Head of caudate nucleus (tissue), 42 donors: ENCODE measurements at places on chromosomes 6 and 20.

DNA sequence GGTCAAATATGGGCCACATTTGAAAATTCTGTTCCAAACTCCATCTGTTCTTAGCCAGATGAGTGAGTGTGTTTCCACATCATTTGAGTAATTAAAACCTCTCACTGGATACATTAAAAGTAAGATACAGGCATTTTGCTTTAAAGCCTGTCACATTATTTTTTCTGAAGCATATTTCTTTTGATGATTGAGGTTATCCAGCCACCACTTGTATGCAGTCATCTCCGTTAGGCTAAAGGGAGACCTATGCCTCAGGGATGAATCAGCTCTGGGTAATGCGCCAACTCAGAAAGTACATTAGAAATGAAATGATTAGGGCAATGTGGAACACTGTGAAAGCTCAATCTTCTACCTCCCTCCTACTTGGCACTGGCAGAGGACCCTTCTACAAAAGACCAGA lies 90.7 kb downstream of the SNAP25 start:
- DNase-seq = no peak

GRCh38 chr20:36861875-36862801 lies 13.8 kb upstream of the TLDC2 start:
- peak; percentile 91 for DNase-seq

DNA sequence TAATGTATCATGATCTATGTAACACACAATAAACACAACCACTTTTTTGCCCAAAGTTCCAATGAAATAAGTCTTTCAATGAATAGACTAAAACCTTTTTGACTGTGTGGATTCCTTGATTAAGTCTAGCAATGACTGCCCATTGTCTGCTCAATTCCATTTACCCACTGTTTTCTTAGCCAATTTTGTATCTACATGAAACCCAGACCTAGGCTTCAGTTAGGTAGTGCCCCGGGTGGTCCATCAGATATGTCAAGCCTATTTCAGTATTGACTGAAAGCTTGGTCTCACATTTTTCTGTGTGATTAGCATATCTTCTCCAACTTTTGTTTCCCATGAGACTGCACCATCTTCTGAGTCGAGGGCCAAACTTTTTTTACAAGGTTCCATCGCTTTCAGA lies 615.0 kb downstream of the C6orf118 start:
- DNase-seq = no peak

DNA sequence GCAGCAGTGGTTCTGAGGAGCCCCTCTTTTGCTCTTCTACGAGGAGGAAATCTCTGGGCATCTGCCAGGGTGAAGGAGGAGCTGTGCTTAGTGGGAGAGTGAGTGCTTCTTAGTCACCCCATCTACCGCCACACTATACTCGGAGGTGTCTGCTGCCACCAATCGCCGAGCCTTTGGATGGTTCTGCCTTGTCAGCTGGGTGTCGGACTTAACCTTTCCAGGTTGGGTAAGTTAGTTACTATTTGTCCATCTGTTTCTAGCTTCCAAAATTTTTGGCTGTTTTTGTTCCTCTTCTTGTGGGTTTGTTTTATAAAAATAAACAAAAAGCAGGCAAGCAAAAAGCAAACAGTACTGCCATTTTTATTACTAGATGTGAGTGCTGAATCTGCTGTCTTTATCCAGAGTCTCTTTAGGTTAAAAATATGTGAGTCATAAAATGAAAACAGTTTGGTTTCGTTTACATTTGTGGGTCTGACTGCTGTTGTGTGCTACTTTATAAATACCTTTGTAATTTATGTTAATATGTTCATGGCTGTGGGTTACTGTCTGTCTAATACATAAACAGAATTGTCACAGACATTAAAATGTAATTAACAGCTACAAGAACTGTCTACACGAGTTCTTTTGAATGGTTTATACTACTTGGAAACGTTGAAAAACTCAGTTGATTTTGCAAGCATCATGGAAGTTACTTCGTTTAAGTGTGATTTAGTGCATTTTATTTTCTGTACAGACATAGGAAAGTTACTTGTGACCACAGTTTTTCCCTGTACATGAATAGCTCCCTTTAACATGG lies 89.2 kb downstream of the ARID1B start:
- DNase-seq = peak; percentile 44

DNA sequence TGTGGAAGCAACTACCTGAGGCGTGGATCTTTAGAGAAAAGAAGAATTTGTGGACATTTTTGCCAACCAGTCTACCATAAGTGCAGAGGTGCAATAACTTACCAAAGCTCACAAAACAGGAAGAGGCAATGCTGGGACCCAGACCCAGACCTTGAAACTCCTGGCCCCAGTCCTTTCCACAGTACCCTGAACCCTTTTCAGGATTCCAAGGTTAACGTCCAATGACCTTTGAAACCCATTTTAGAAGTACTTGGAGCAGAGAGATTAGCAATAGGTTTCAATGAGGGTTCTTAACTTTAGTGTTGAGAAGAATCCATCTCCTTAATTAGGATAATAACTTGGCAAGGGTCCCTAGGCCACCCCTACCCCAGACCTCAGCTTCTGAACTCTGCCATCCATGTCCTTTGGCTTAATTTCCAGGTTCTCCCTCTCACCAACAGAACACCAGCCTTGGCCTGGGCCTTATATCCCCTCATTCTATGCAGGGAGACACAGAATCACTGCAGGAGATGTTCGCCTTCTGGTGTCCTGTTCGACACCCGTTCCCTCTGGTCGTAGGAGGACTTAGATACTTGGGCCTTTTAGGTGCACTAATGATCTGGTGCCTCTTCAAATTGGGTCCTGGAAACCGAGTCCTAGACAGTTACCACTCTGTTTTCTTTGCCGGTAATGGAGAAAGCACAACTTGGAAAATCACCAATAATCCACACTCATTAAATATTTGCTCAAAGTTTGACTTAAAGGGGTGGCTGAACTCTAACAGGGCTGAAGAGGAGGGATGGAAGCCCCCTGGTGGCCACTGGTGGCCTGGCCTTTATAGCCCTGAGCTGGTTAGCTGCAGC lies 40.6 kb downstream of the ISM1 start:
- DNase-seq = peak; percentile 50

DNA sequence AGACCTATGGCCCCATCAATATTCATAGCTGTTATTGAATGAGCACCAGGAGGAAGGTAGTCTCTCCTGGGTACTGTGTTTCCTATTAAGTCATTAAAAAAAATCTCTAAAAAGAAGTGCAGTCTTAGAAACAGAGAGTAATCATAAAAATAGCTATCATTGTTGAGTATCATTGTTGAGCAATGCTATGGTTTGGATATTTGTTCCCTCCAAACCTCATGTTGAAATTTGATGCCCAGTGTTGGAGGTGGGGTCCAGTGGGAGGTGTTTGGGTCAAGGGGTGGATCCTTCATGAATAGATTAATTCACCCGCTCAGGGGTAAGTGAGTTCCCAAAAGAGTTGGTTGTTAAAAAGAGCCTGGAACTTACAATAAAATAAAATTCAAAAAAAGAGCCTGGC lies 88.1 kb upstream of the IYD start:
- no peak for DNase-seq

- DNase-seq = no peak
Observed at GRCh38 chr20:62739581-62740285, 31.1 kb downstream of the NTSR1 start.
